Testis (tissue), 5 donors: ENCODE measurements at places on chromosomes 7 and 10.

- DNase-seq, result no peak
Observed at GRCh38 chr10:48610585-48611093, 5.8 kb upstream of the ARHGAP22 start.

- no peak for DNase-seq
Observed at GRCh38 chr10:132536241-132536876, 1.2 kb upstream of the INPP5A start.

- DNase-seq, result no peak
Observed at GRCh38 chr10:28202941-28203352, 99.9 kb downstream of the MPP7 start.

GRCh38 chr10:88095778-88096431 lies 232.5 kb downstream of the PTEN start:
- DNase-seq, result no peak

DNA sequence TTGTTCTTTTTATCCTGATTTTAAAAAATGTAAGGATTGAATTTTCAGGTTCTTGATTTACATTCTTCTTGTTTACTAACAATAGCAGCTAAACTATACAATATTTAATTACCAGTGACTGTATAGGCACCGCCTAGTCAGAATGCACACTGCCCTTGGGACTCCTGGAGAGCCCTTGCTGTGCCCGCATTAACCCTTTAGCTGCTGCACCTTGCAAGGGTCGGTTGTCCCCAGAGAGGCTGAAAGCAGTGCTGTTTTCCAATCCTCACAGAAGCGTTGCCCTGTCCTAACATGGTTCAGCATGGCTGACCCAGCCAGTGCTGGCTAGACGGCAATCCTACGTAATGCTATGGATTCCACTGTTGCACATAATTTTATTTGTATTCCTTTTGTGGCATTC lies 102.6 kb downstream of the HECW1 start:
- DNase-seq, result no peak

- DNase-seq, result no peak
Observed at GRCh38 chr7:51772190-51772589, 455.6 kb upstream of the COBL start.

DNA sequence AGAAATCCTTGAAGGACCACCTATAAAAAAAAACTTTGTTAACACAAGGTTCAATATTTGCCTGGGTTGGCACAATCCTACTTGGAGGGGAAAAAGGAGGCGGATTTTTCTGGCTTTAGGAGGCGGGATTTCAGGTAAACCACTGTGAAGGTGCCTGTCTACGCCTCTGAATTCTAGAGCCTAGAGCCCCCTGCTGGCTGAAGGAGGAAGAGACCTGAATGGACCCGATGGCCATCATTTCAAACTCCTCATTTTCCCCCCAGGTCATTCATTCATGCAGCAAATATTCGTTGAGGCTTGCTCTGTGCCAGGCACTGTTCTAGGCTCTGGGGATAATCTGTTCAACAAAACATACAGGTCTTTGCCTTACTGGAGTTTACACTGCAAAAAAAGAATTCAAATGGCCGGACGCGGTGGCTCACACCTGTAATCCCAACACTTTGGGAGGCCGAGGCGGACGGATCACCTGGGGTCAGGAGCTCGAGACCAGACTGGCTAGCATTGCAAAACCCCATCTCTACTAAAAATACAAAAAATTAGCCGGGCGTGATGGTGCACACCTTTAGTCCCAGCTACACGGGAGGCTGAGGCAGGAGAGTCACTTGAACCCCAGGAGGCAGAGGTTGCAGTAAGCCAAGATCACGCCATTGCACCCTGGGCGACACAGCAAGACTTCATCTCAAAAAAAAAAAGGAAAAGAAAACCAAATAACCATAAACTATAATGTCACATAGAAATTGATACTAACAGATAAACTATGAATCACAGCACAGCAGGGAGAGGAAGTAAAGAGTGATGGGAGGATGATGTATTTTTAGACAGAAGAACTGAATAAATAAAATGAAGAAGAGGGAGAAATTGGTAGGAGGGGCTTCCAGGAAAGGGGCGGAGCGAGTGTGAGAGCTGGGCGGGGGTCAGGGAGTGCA lies 90.1 kb upstream of the NFE2L3 start:
- peak; percentile 83 for DNase-seq

DNA sequence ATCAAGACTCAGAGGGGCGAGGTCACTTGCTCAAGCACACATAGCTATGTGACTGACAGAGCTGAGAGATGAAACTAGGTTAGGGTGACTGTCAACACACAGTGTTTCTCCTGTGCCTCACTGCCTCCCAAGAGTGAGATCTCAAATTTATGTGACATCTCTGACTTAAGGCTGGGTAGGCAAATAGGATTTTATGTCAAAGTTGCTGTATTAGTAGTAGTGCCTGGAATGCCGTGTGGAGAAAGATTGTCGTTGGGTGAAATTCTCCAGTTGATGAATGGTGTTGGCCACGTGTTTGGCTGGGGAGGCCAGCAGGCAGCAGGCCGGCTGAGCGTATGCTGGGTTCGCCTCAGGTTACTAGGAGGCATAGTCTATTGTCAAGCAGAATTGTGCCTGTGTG lies 148.3 kb upstream of the BMPER start:
- DNase-seq, result no peak

DNA sequence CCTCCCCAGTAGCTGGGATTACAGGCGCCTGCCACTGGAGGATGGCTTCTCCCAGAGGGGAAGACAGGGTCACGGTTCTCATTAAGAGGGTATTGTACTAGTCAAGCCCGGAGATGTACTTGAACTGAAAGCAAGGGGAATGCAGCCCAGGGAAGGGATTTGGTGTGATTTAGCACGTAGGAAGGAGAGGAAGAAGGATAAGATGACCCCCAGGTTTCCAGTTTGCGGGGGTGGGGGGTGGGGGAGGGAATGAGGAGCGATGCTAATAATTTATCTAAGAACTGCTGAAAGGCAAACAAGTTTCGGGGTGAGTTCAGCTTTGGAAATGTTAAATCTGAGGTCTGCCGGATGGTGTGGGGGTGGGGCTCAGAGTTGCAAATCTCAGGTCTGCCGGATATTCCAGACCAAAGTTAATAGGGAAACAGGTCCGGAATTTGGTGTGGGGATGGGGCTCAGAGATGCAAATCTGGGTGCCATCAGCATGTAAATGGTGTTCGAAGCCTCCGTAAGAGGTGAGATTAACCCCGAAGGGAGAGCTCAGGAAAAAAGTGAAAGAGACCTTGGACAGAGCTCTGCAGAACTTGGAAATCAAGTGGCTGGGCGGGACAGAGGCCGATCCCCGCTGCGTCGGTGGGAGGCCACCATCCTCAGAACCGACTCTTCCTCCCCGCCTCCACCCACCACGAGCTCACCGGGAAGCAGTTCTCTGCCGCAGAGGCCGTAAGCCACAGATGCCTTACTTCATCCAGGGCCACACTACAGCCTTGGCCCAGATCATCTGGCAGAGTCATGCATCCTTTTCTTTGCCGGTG lies 1.6 kb upstream of the SEPHS1 start:
- peak; percentile 71 for DNase-seq

DNA sequence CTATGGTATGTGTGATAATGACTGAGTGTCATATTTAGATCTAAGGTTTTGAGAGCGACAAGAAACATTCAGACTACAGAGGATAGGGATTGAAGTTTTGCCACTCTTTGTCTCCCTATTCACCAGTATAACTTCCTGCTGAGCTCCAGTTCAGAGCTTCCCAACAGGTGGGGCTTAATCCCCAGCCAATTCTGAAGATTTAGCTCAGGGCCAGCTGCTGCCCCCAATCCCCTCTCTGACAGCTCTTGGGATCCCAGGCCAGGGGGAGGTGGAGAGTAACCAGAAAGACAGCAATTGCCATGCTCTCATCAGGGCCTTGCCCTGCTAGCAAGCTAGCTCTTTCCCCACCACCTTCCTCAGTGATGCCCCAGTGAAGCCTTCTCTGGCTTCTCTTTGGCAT lies 57.8 kb downstream of the TRIL start:
- no peak for DNase-seq

DNA sequence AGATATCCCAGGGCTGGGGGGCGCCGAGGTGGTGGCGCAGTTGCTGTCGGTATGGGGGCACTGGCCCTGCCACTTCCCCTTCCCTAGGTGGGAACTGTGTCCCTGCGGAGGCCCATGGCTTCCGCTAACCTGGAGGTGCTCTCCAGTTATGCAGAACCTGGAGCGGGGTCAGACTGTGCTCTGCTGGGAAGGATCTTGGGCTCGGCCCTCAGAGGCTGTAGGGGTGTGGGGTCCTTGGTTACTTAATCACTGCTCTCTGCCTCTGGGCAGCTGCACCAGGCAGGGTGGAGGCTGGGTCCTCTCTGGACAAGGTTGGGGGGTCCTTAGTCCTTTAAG lies 2.4 kb downstream of the BRI3 start:
- DNase-seq, result no peak

- no peak for DNase-seq
Observed at GRCh38 chr10:61197057-61197456, 253.1 kb upstream of the RHOBTB1 start.

DNA sequence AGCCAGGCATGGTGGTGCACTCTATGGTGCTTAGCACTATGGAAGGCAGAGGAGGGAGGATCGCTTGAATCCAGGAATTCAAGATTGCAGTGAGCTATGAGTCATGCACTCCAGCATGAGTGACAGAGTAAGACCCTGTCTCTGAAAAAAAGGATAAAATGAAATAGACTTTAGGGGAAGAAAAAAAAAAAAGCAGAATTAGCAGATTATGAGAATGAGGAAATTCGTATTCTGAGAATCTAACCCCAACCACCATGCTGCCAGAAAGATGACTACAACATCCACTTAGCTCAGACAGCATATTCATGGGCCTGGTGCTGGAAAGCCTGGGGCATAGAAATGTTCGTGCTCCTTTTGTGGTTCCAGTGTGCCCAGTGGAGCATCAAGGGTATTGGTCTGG lies 63.3 kb downstream of the TMEM26 start:
- DNase-seq, result no peak

DNA sequence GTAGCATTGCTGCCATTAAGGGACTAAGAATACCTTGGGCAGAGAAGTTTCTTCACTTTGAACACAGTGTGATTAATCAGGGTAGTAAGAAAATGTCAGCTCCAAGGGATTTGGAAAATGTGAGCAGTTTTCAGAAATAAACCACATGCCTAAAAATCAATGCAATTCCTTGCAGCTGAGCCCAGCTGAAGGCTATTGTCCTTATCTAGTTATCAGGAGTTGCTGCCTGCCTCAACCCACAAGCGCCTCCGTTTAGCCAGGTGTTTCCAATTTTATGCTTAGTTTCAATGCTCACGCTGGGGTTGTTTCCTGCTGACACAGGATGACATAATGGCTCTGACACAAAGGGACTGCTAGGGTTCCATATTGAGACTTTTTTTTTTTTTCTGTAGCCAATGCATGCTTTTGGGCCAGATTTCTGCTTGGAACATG lies 132.3 kb upstream of the ANK3 start:
- DNase-seq, result no peak

GRCh38 chr10:86687750-86688149 lies 19.4 kb downstream of the LDB3 start:
- DNase-seq, result no peak

GRCh38 chr10:111650088-111650487 lies 533.5 kb downstream of the GPAM start:
- no peak for DNase-seq

DNA sequence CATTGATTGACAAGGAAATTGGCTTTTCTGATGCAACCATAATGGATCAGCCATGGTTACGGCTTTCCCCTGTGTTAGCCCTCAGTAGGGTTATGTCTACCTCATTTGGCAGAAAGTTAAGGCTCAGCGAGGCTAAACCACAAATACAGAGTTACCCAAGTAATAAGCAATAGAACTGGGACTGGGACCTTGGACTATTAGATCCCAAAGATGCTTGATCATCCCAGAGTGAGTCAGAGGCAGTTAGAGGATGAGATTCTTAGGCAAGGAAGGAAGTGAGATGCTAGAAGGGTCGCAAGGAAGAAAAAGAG lies 401.4 kb downstream of the TNS3 start:
- DNase-seq, result no peak

- DNase-seq, result no peak
Observed at GRCh38 chr7:135661311-135662122, 797 bp upstream of the STMP1 start.

DNA sequence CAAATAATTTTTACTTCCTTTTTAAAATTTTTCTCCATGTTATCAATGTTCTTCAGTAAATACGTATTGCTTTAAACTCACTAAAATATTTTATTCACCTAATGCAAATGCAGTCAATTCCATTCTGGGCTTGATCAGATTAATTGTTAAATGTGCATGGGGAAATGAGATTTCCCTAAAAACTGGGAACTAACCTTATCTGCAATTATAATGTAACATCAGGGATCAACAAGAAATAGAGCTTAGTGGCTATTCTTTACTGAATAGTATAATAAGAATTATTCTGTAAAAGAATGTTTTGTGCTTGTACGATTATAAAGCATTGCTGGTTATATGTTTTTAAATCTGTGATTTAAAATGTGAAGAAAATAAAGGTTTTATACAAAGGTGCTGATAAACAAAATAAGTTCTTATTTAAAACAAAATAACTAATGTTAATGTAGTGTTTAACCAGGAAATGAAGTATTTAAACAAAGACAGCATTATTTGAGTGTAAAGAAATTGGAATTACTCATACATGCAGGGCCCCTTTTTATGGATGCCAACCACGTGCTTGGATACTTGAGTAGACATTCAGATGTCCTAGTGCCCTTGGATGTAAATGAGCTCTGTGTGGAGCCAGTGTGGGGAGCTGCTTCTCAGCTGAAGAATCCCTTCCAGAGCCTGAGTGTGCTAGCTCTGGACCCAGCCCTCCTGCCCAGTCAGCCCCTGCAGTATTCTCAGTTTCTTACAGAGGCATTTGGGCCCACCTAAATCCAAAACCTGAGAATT lies 84.2 kb downstream of the REEP3 start:
- no peak for DNase-seq

- no peak for DNase-seq
Observed at GRCh38 chr7:1200045-1200444, 32.6 kb upstream of the UNCX start.

DNA sequence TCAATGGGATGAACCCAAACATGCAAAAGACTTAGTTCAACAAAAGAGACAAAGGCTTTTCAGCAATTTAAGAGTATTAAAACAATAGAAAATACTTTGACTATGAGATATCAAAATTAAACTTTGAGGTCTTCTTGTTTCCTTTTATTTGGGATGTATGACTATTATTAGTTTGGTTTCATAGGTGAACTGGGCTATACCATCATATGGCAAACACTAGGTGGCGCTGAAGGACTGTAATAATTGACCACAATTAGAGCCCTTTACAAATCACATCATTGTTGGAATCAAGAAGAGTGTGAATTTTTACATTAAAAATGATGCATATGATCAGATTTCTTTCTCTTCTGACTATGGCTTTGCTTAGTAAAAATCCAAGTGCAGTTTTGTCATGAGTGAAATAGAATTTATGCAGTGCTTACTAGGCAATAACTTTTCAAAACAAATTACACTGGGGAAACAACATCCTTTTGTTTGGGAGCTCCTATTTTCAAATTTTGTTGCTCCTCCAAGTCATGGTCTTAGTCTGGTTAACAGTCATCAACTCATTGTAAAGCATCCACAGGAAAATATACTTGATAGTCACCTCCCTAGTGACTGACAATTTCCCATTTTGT lies 14.7 kb upstream of the NXPH1 start:
- peak; percentile 83 for DNase-seq

- DNase-seq, result no peak
Observed at GRCh38 chr7:13016036-13016581, 328.7 kb downstream of the ARL4A start.

GRCh38 chr10:45447416-45447815 lies 73.4 kb downstream of the ALOX5 start:
- DNase-seq, result no peak
